ENCODE measurements at places on chromosomes 13 and 19.

- DNase-seq, result no peak
These were observed 3.7 kb upstream of the BAX start for GRCh38 chr19:48950830-48951519.

GRCh38 chr13:85799097-85799582 lies at the start of gene SLITRK6:
Gene SLITRK6 (minus strand): TSS chr13:85799419. CDS start chr13:85796508, 2,911 bp downstream.
- no peak for DNase-seq

- DNase-seq, result no peak
These were observed 1725.2 kb downstream of the EFNB2 start for GRCh38 chr13:104810242-104810641.

DNA sequence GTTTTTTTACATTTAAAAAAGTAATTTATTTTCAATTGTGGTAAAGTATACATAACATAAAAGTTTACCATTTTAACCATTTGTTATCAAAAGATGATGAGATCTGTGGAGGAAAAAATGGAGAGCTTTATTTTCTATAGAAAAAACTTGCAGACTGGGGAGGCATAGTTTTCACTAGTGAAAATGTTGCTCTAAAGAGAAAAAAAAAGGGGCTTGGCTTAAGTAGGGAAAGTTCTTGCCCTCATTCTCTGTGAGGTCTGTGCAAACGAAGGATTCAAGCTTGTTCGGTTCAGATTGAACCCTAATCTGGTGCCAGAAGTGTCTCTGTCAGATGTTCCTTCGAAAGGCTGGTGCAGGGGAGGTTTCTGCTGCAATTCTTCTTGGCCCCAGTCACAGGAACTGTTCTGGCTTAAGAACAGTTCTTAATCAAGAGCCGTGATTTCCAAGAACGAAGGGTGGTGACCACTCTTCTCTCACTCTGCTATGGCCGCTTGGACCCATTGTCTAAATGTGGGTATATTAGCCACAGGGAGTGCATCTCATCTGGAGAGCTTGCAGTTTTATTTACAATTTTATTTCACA lies 42.1 kb downstream of the PCCA start:
- DNase-seq, result no peak

- no peak for DNase-seq
These were observed 53.0 kb downstream of the NAA16 start for GRCh38 chr13:41364043-41364442.

DNA sequence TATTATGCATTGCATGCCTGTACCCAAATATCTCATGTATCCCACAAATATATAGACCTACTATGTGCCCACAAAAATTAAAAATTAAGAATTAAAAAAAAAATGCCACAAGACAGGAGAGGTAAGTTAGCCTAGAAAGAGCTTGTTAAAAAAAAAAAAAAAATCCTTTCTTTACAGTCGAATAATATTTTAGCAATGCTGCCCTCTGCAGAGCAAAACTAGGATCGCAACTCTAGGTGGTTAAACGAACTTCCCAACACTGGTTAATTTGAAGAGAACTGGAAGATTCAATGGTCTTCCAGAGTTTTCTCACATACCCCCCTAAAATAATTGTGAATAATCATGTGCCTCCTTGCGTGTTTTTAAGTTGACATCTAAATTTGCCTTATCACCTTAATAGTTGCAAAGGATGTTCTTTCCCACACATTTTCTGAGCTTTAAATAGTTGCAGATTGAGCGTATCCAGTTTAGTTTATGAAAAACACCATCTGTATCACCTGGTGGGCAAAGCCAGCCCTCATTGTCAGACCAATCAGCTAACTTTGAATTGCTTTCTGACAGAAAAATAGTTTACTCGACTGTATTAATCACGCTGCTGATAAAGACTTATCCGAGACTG lies 47.4 kb upstream of the RCBTB2 start:
- DNase-seq, result peak; percentile 18

GRCh38 chr19:15115762-15116615 lies 8.8 kb downstream of the SYDE1 start:
- no peak for DNase-seq

GRCh38 chr13:101346942-101347728 lies 69.2 kb downstream of the NALCN start:
- DNase-seq, result no peak

GRCh38 chr13:31053091-31053490 lies 108.6 kb downstream of the HSPH1 start:
- no peak for DNase-seq

- no peak for DNase-seq
These were observed 348.0 kb downstream of the TEX29 start for GRCh38 chr13:111668451-111668850.

- no peak for DNase-seq
These were observed 13.2 kb downstream of the NUCB1 start for GRCh38 chr19:48913114-48913889.

DNA sequence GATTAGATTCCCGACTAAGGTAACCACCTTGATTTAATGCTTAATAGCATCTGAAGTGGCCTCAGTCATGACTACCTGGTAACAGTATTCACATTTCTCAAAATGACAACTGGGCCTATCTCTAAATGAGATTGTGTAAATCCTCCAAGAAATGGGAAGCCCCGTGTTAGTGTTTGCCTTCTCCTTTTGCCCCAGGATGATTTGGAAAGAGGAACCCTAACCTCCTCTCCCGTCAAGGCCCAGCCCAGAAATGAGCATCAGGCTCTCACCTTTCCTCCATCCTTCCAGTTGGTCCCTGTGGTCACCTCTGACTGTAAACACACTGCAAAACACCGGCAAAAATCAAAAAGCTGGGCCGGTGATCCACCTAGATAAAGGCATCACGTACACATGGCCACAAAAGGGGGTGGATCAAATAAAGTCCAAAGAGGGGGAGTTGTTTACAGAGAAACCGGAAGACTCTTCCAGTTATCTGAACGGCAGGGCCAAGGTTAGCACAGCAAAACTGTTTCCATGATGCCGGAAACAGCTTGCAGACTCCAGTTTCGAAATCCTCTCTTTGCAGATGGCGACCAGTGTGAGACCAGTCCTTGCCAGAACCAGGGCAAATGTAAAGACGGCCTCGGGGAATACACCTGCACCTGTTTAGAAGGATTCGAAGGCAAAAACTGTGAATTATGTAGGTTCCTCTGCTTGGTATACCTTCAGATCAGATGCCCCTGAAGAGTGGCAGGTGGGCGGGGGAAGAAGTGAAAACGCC lies 16.4 kb downstream of the F10 start:
- DNase-seq, result peak; percentile 77

GRCh38 chr19:17113127-17113785 lies 37.7 kb downstream of the MYO9B start:
- DNase-seq, result no peak

DNA sequence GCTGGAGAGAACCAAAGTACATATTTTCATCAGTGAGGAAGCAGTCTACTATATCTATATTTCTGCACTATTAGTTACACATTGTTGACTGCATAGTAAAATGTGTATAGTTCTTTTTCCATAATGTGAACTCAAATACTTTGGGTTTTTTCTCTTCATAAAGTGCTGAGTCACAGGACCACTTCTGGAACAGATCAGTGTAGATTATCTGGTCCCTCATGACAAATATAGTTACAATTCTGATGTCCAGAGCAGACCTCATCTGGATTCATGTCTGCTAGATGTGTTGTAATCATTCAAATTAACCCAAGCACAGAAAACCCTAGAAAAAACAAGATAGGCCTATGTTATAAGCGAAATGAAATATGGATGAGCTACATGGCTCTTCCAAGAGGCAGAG lies 171.4 kb downstream of the SUCLA2 start:
- no peak for DNase-seq

DNA sequence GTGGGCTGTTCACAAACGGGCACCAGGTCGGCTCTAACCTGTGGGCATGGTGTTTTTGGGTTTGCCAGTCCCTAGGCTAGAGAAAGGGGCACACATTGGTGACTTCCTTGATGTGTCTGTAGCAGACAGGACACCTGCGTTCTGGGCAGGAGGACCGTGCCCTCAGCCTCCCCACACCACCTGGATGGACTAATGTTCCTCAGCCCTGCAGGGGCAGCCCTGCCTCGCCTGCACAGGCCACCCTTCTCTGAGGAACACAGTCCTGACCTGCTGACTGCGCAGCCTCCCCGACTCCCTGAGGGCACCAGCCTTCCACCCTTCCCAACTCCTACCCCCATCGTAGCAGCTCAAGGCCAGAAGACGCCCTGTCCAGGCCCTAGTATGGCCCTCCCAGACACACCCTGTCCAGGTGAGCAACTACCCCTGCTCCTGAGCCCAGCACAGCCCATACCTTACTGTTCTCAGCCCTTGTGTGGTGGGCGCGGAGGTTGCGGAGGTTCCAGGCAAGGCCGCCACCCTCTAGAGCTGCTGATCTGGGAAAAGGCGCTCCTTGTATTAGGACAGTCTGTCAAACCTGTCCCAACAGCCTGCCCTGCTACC lies 55.7 kb downstream of the GGACT start:
- DNase-seq, result no peak

DNA sequence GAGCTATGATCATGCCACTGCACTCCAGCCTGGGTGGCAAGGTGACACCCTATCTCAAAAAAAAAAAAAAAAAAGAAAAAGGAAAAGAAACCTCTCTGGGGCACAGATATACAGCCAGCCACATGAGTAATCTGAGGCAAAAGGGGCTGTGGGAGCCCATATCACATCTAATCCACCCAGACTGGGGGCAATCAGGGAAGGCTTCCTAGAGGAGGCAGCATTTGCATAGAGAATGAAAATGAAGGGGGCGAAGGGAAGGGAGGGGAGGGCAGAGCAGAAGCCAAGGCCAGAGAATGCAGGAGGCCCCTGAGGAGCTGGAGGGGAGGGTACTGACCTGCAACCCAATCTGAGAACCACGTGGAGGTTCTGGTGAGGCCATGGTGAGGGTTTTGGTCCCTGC lies 13.2 kb downstream of the STXBP2 start:
- DNase-seq, result no peak

DNA sequence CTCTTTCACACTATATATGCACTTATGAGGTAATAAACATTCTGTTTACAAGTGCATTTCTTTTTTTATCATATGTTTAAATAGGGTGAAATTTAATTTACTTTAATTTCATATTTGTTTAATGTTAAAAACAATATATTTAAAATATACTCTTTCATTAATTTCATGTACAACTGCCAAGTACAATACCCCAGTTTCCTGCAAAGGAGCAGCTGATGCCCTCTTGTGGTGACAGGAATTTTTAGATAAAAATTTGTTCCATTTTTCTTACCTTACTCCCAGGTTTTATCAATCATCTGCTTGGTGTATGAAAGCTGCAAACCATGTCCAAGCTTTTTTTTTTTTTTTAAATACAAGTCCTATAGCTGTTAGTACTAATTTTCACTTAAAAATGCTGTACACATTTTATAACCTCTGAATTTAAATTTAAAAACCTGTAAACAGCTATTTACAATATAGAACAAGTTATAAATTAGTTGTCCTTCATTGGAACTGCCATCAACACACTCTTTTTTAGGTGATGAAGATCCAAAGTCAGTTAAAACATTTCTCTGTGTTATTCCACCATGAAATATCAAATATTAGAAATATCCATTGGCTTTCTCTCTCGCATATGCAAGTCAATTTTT lies 4.9 kb downstream of the PCDH20 start:
- peak; percentile 28 for DNase-seq

DNA sequence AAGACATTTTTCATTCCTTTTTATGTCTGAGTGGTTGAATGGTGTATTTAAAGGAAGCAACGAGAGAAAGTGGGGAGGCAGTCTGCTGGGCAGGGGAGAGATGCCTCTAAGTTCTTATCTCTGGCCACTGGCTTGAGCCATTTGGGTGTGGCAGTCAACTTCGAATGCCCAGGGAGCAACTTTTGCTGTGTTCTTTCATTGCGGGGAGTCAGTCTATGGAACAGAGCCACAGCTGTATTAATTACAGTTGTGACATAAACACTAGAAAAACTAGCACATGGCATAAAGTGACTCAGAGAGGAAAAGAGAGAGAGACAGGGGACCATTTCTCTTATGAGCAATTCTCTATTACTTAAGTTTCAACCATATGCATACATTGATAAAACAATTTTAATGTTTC lies 40.4 kb upstream of the PDCD5 start:
- no peak for DNase-seq

DNA sequence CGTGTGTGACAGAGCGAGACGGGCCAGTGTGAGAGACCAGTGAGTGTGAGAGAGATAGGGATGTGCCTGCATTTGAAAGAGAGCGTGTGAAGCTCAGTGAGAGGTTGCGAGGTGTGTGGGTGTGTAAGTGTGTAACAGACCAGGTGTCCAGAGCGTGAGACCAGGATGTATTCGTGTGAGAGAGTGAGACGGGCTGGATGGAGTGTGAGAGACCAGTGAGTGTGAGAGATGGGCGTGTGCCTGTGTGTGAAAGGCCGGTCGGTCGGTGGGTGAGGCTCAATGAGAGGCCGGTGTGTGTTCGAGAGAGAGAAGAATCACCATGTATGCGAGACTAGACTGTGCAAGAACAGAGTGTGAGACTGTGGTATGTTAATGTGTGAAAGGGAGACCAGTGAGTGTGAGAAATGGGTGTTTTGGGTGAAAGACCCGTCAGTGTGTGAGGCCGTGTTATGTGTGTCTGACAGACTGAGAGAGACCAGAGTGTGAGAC lies 679 bp downstream of the ZNF471 start:
- DNase-seq, result no peak

GRCh38 chr13:38900188-38900587 lies 90.4 kb downstream of the STOML3 start:
- DNase-seq, result no peak

DNA sequence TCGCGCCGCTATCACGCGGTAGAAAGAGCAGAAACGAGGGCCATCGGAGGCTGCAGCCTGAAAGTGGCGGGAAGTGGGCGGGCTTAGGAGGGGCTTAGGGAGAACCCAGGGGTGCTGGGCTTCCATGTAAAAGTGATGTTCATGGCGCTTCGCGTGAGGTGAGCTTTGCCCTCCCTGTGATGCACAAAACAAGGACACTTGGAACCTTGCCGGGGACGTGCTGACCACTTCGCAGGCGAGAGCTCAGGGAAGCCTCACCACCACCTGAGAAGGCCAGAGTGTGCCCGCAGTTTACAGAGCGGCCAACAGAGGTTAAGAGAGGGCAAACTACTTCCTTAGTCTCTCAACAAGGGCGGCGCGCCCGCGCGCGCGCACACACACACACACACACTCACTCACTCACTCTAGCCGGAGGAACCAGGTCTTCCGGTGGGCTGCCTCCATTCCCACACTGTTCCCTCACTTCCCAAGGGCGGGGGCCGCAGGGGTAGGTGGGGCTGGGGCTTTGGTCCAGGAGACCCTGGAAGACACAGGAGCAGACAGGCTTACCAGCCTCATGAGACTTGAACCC lies 651 bp downstream of the GAPDHS start:
- no peak for DNase-seq
